ENCODE measurements at places on chromosomes 2 and 18. TPM values are rescaled to one million over a fixed set of nuclear protein-coding genes. Genes with fewer than 3 reads are reported as not detected.

Gene CNRIP1
- 73.8 TPM for total RNA-seq

Gene FEV
- total RNA-seq, result not detected

Gene ALPG
- not detected for total RNA-seq

Gene GPR75
- total RNA-seq, result 18.3 TPM

Gene SLC9A4
- total RNA-seq, result under 0.01 TPM

Gene FBXO36
- 7.3 TPM for total RNA-seq

DNA sequence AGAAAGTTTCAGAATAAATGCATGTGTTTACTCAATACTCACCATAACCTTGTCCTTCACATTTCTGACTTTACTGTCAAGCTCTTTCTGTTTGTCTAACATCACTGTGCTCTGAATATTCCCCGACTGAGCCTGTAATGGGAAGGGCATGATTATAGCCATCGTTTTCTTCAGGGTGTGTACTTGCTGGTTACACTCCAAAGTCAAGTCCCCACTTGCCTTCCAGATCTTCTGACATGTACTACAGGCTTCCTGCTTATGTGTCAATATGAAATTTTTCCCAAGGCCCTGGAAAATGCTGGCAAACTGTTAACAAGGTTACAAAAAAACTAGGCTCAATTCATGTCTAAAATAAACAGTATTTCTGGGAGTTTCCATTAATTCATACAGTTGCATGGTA, 12.9 kb downstream of the STAT1 start:
- no peak for DNase-seq
